Stimulated activated memory B cell treated with anti-CD40 and anti-IgM and Interleukin-4, amounts not matched to agents 10 μg/mL and 1 μg/mL and 100 μg/mL, for 72 hours (primary cell): ENCODE measurements at places on chromosomes 1 and 21.
A peak's percentile ranks its signal among the peaks of the same experiment; 100 is the strongest.

DNA sequence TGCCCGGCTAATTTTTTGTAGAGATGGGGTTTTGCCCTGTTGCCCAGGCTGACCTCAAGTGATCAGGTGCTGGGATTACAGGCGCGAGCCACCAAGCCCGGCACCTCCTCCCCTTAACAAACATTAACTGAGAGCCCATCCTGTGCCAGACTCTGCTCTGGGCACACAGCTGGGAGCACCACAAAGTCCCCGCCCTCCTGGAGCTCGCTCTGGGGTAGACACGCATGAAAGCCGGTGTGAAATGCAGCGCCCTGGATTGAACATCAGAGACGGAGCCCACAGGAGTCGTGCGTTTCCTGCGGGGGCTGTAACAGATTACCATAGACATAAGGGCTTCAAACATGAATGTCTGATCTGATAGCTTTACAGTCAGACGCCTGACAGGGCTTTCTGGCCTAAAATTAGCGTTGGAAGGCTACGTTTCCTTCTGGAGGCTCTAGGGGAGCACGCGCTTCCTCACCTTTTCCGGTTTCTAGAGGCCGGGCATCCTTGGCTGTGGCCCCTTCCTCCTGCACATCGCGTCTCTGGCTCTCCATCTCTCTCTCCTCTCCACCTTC lies 14.3 kb downstream of the SLC27A3 start:
- ATAC-seq = no peak

- ATAC-seq = no peak
Observed at GRCh38 chr21:27839512-27840115, 872.7 kb upstream of the ADAMTS5 start.

- no peak for ATAC-seq
Observed at GRCh38 chr1:164699815-164700491, 141.0 kb downstream of the PBX1 start.

DNA sequence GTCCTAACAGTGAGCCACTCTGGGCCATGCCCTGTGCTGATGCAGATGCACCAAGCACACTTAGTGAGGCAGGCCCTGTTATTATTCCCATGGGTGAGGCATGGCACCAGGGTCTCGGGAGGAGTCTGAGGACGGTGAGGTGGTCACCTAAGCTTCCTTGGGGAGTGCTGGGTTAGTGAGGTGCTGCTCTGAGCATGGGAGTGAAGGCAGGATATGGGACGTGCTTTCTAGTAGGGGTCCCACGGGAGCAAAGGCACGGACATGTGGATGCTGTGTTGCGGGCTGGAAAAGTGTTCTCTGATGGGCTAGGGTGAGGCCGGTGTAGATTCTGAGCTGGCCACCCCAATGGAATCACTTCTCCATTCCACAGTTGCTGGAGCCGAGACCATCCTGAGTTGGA lies 77.5 kb upstream of the CSF3R start:
- ATAC-seq = no peak

DNA sequence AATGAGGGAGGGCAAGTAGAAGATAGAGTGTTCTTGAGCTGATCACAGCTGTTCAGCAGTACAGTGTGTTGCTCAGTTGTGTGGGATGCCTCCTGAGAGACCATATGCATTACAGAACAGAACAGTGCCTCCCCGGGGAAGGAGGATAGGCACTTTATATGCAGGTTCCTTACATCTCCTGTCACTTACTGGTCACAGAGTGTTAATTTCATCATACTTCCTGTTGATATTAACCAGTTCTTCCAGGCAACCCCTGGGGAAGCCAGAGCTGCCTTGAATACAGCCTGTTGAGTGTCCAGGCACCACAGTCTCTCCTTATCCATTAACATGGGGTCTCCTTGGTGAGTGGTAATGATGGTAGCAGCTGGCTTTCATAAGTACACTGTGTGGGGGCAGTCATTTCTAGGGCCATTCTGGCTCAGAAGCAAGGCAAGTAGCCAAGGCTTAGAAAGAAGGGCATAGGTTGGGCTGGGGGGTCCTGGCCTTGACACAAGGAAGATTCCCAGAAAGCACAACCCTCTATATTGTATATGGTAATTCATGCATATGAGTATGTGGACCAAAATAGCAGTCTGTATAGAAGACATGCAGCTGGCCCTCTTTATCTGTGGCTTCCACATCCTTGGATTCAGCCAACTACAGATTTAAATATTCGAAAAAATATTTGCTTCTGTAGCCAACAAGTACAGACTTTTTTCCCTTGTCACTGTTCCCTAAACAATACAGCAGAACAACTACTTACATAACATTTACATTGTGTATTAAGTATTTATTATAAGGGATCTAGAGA lies 142.4 kb downstream of the ZP4 start:
- peak; percentile 16 for ATAC-seq

GRCh38 chr21:32741336-32741735 lies 13.5 kb upstream of the SYNJ1 start:
- ATAC-seq = no peak

DNA sequence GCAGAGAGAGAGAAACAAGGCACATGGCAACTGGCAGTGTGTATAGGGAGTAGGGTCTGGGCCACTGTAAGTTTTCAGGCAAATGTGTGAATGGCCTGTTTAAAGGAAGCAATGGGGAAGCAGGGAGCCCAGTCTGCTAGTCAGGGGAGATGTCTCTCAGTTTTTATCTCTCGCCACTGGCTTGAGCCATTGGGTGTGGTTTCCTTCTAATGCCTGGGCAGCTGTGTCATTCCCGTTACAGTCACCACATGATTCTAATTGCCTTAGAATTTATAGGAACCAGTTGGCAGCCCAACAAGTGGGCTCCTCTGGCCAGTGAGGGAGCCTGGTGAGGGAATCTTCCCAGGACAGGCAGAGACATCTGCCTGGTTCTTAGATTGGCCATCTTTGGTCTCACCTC lies 182.4 kb downstream of the DISC1 start:
- no peak for ATAC-seq

GRCh38 chr21:24628046-24628445 lies 979.2 kb downstream of the MRPL39 start:
- ATAC-seq = no peak

DNA sequence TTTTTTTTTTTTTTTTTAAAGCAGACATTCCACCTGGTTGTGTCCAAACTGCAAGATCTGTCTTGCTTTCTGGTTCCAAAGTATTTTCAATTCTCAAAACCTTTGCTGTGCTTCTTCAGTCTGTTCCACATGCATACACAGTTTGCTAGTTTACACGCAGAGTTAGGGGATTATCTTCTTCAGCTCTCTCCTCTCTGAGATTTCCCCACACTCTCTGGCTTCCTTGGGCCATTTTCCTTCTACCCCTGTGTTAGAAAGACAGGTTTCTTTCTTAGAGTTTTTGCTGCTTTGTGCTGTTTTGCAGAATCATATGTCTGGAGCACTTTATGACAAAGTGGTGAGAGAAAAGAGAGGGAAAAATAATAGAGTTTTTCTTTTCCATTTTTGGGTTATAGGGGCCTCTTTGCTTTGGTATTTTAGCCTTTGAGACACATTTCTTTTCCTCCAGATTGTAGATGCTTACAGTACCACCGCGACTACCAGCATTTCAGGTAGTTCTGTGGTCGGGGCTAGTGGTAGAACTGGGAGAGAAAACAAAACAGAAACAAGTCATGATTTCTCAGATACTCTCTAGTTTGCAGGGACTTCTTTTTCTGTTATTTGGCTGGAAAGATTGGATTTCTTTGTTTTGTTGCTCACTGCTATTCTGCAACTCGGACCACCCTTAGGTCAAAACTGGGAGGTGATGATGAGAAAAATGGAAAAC lies 66.3 kb downstream of the RABGAP1L start:
- ATAC-seq = no peak

DNA sequence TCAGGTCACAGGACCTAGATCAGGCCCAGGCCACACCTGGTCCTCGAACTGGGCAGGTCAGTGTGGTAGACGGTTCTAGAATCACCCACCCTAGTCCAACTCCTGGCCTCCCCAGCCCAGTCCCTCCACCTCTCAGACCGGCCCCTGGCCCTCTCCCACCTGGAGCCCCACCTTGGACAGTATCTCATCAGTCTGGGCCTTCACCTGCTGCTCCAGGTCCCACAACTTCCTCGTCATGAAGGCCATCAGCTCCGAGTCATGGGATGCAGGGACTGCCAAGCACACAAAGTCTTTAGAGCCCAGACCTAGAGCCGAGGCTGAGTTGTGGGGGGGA lies 8.7 kb downstream of the UBXN11 start:
- no peak for ATAC-seq

GRCh38 chr1:29267321-29268070 lies 31.2 kb downstream of the PTPRU start:
- ATAC-seq = no peak

DNA sequence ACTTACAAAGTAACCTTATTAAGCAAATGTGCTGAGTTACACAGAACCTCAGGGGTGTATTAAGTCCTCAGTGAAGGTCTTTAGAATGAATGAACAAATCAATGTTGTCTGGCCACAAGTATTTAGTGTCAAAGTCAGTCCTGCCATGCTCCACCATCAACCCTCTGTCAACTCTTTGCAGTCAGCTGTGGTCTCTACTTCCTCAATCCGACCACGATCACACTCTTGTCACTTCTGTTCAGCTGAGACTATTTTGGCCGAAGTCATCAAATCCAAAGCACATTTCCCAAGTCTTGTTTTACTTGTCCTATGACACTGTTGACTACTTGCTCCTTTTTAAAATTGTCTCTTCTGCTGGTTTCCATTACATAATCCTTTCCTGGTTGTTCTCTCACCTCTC lies 173.5 kb downstream of the ST6GALNAC5 start:
- no peak for ATAC-seq

GRCh38 chr1:197321811-197322210 lies 53.8 kb downstream of the CRB1 start:
- ATAC-seq = no peak

GRCh38 chr1:70915258-70916033 lies 132.2 kb downstream of the PTGER3 start:
- no peak for ATAC-seq

- ATAC-seq = no peak
Observed at GRCh38 chr1:83022206-83022605, 976.7 kb downstream of the TTLL7 start.

DNA sequence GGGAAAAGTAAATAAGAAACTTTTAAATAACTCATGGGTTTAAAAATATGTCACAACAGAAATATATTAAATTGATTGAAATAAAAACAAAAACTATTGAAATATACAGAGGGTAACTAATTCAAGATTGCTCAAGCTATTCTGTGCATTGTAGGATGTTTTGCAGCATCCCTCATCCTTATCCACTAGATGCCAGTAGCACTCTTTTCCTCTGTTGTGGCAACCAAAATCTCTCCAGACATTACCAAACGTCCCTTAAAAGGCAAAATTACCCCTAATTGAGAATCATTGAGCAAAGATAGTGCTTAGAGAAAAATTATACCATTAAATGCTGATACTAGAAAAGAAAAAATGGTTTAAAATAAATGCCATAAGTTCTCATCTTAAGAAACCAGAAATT lies 682.6 kb downstream of the RWDD3 start:
- no peak for ATAC-seq

- peak; percentile 6 for ATAC-seq
Observed at GRCh38 chr1:181089017-181089675, 646 bp downstream of the IER5 start.

- ATAC-seq = peak; percentile 61
Observed at GRCh38 chr1:173206816-173207568, at the start of gene TNFSF4. Gene TNFSF4, minus strand, starts transcription at chr1:173207331. Its CDS starts 155 bp downstream, at chr1:173207176.

DNA sequence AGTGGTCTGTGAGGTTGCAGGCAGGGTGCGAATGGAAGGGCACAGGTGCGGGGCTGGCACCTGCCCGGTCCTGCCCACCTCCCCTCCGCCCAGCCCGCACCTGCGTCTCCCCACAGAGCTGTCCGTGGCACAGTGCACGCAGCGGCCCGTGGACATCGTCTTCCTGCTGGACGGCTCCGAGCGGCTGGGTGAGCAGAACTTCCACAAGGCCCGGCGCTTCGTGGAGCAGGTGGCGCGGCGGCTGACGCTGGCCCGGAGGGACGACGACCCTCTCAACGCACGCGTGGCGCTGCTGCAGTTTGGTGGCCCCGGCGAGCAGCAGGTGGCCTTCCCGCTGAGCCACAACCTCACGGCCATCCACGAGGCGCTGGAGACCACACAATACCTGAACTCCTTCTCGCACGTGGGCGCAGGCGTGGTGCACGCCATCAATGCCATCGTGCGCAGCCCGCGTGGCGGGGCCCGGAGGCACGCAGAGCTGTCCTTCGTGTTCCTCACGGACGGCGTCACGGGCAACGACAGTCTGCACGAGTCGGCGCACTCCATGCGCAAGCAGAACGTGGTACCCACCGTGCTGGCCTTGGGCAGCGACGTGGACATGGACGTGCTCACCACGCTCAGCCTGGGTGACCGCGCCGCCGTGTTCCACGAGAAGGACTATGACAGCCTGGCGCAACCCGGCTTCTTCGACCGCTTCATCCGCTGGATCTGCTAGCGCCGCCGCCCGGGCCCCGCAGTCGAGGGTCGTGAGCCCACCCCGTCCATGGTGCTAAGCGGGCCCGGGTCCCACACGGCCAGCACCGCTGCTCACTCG lies 23.3 kb downstream of the FTCD start:
- no peak for ATAC-seq

GRCh38 chr1:201019321-201019977 lies 4.1 kb downstream of the KIF21B start:
- peak; percentile 87 for ATAC-seq

GRCh38 chr1:46184920-46185658 lies 8.8 kb upstream of the P3R3URF start:
- peak; percentile 51 for ATAC-seq

DNA sequence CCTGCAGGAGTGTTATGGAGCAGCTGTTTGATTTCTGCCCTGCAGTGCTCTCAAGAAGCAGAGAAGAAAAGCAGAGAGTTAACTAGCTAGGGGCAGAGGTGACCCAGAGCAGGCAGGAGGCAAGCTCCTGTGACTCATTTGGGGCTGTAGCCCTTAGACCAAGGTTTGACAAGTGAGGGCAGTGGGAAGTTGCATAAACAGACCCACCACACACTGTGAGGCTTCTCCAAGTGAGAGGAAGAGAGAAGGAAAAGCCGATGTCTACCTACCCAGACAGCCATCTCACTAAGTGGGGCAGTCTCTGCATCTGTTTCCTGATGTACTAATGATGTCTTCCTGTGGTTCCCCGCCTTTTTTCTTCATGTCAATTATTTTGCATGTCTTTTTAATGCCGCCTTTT lies 159.9 kb upstream of the NR5A2 start:
- no peak for ATAC-seq

DNA sequence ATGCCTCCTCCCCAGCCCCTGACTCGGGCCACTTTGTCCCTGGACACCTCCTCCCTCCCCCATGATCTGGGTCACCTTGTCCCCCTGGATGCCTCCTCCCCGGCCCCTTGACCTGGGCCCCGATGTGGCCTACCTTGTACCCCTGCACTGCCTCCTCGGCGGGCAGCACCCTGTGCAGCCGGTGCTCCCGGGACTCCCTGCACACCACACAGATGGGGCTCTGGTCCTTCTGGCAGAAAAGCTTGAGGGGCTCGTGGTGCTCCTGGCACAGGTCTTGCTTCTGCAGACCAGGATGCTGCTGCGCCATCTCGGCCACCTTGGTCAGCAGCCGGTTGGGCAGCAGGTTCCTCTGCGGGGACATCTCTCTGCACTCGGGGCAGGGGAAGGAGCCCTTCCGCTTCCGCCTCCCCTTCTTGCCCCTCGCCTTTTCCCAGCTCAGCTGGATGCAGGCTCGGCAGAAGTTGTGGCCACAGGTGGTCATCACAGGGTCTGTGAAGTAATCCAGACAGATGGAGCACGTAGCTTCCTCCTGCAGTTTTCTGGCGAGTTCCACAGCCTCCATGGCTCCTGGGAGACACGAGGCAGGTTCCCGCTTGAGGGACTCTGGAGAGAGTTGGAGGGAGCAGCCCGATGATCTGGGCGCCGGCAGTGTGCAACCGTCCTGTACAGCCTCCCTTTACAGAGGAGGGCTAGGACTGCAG lies 2.0 kb downstream of the TRIM17 start:
- no peak for ATAC-seq

- no peak for ATAC-seq
Observed at GRCh38 chr1:37481289-37482003, 7.1 kb downstream of the ZC3H12A start.
